Melanocyte of skin (primary cell): ENCODE measurements at places on chromosomes 2 and 18. TPM values are rescaled to one million over a fixed set of nuclear protein-coding genes. Genes with fewer than 3 reads are reported as not detected.

Gene ADD2
- total RNA-seq, result 0.67 and 2.6 TPM in 2 replicates

Gene MLPH
- 196 and 314 TPM in 2 replicates for total RNA-seq

Gene HOXD8
- 2.7 and 8.2 TPM in 2 replicates for total RNA-seq

Gene SPDYA
- 0.33 and 0.62 TPM in 2 replicates for total RNA-seq

Gene RAPGEF4
- under 0.01 and 1.0 TPM in 2 replicates for total RNA-seq

Gene DAW1
- 0.31 and 0.33 TPM in 2 replicates for total RNA-seq

Gene C2orf80
- not detected in 2 replicates for total RNA-seq

Gene CD207
- total RNA-seq, result not detected in 2 replicates

Gene CRIM1
- 1.7 and 30.5 TPM in 2 replicates for total RNA-seq

Gene MALL
- total RNA-seq, result 0.33 and 19.1 TPM in 2 replicates

Gene BMP10
- not detected in 2 replicates for total RNA-seq

Gene ST6GAL2
- not detected in 2 replicates for total RNA-seq

Gene MDH1B
- total RNA-seq, result 0.67 and 2.0 TPM in 2 replicates

Gene MAP4K3
- 56.6 and 79.3 TPM in 2 replicates for total RNA-seq

Gene CFC1
- total RNA-seq, result not detected in 2 replicates

Gene CD8B2
- total RNA-seq, result not detected in 2 replicates

Gene SERPINB11
- total RNA-seq, result not detected in 2 replicates

Gene SMAD4
- total RNA-seq, result 81.1 and 92.2 TPM in 2 replicates

Gene KCNF1
- total RNA-seq, result not detected in 2 replicates

Gene GPR155
- 67.1 and 86.5 TPM in 2 replicates for total RNA-seq

Gene IL36G
- total RNA-seq, result not detected in 2 replicates

Gene AP1S3
- 23.8 and 26.3 TPM in 2 replicates for total RNA-seq

Gene SGO2
- total RNA-seq, result 12.3 and 18.5 TPM in 2 replicates

Gene HOXD11
- total RNA-seq, result not detected in 2 replicates

Gene HOXD9
- total RNA-seq, result 0.46 TPM in 1 of 2 replicates, not detected in the other

Gene GALM
- 26.8 and 35.6 TPM in 2 replicates for total RNA-seq

Gene ATP6V1B1
- 0.73 and 1.4 TPM in 2 replicates for total RNA-seq

Gene CSRNP3
- total RNA-seq, result 4.5 and 5.7 TPM in 2 replicates

Gene TCF23
- total RNA-seq, result not detected in 2 replicates

Gene SEMA4F
- total RNA-seq, result 5.9 and 10.9 TPM in 2 replicates

Gene RIOK3
- total RNA-seq, result 25.3 and 31.2 TPM in 2 replicates

Gene FAM210A
- total RNA-seq, result 54.6 and 63.4 TPM in 2 replicates

Gene SRSF7
- 58.2 and 103 TPM in 2 replicates for total RNA-seq

Gene SOWAHC
- total RNA-seq, result 8.3 and 16.0 TPM in 2 replicates

Gene CNGA3
- not detected in 2 replicates for total RNA-seq

Gene UCN
- 0.73 and 2.1 TPM in 2 replicates for total RNA-seq

Gene ATOH8
- 2.4 and 17.8 TPM in 2 replicates for total RNA-seq

Gene ZNF514
- total RNA-seq, result 12.7 and 21.4 TPM in 2 replicates

Gene ATP5F1A
- 799 and 851 TPM in 2 replicates for total RNA-seq

Gene ZAP70
- total RNA-seq, result under 0.01 and 0.15 TPM in 2 replicates

Gene TLX2
- not detected in 2 replicates for total RNA-seq

Gene DSC2
- total RNA-seq, result not detected in 2 replicates

Gene CNTNAP5
- total RNA-seq, result under 0.01 TPM in 1 of 2 replicates, not detected in the other

Gene GPR45
- not detected in 2 replicates for total RNA-seq

Gene FBXO36
- total RNA-seq, result 4.1 and 5.5 TPM in 2 replicates

Gene ATAD2B
- 11.4 and 18.5 TPM in 2 replicates for total RNA-seq

Gene MC4R
- 0.36 and 0.69 TPM in 2 replicates for total RNA-seq
